ENCODE measurements at places on chromosomes 7 and 10. TPM values are rescaled to one million over a fixed set of nuclear protein-coding genes. Genes with fewer than 3 reads are reported as not detected.

DNA sequence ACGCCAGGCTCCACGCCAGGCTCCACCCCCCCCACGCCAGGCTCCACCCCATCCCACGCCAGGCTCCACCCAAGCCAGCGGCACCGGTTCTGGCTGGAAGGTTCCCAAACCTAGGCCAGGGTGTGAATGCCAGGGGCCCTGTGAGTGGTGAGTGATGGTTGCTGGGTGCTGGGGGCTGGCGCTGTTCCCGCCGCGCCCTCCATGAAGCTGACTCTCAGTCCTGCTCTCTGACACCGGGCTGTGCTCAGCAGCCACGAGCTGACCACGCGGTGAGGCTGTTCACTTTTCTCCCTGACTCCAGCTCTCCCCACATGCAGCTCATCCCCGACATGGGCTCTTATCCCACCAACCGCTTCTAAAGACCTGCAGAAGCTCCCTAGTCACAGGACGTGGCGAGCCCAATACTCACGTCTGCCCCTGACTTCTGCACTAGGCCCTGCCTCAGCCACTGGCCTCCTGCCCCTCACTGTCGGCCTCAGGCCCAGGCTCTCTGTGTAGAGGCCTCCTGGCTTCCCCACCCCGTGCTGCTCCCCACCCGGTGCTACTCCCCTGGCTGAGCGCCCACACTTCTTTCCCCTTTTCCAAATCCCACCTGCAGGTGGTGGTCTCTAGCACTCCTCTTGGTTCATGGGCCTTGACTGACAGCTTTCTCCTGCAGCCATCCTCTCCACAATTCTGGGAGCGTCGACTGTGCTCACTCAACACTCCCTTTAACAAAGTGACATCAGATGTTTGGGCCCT lies 603.0 kb downstream of the PTPRN2 start:
- no peak for DNase-seq

DNA sequence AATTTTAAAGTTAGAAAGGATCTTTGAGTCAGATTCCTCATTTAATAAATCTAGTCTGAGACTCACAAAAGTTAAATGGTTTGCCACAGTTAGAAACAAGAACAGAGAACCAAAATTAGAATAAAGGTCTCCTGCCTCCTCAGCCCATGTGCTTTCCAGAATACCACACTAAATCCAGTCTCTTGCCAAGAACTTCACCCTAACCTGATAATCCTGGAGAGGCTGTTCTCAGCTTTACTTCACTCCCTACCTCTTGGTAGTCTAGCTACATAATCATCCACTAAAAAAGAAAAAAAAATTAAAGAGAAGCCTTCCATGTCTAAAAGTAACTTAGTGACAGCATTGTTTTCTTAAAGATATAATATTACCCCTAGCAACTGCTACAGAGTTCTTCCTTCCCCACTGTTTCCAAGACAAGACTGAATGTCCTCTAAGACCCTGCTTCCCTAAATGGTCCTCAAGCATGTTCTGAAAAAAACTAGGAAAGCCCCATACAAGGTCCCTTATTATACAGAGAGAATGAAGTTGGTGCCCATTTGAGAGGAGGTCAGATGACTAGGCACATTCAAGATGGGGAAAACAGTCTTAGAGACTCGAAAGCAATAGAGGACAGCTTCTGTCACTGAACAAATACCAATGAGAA lies 56.8 kb downstream of the ZNF438 start:
- DNase-seq, result no peak

DNA sequence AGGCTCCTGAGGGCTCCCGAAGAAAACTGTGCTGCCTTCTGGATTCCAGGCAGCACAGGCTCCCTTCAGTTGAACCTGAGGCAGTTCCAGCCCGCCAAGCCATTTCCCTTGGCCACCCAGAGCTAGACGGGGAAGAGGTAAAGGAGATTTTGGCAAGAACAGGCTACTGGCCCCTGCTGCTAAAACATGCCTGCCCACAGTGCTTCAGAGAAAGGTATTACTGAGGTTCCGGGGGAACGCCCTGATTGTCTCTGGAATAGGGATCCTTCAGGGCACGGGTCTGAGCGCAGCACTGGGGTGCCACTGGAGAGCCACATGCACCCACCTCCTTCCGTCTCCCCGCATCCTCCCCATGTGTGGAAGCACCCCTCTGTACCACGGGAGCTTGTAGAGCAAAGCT lies 247.4 kb downstream of the BAMBI start:
- DNase-seq, result no peak

ATP5F1C gene
- 387 TPM for total RNA-seq

SLC29A4 gene
- total RNA-seq, result 4.8 TPM

AZGP1 gene
- 3.3 TPM for total RNA-seq

DNA sequence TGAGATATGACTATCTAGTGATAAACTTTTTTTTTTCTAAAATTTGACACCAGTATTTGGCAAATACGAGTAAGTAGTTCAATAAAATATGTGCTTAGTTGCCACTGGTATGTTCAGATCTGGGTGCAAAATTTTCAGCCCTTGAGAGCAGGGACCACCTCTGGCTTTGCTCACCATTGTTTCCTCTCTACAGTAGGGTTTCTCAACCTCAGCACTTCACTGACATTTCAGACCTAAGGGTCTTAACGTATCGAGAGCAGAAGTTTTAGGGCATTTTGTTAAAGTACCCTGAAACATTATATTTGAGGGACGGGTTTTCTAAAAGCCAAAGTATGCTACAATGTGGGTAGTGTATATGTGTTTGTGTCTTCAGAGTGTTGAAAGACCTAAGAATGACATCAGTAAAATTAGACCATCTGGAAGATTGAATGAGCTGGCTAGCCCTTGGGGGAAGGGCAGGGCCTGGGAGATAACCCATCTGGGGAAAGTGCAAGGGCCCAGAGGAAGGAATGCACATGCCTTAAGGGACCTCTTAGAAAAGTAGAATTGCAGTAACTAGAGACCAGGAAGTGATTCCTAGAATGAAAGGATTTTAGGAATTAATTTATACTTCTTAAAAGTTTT lies 11.8 kb downstream of the BZW2 start:
- DNase-seq, result no peak

DNA sequence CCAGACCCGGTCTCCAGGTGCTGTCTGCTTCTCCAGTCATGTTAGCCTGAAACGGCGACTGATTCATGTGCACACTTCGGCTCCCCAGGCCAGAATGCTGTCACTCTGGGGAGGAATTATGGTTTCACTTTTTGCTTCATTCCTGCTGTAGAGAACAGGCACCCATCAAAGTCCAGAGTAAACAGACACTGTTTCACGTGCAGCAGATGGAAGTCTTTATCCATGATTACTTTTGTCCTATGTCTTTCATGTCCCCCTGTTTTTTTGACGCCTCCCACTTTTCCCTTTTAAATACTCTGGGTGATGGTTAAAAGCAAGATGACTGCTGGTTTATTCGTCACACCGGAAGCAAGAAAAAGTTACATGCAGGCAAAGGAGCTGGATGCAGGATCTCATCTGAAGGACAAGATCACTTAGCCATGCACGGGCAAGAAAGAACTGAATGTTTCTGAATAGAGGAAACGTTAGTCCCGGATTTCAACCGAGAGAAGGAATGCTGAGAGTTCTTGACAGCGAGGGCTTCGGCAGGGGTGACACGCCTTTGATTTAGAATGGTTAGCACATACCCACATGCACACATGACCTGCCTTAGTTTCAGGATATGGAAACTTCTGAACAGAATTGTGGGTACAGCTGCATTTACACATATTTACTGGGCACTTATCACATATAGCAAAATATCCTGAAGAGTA lies 250.0 kb upstream of the KLF6 start:
- DNase-seq, result no peak
